ENCODE measurements at places on chromosomes 2 and 18. TPM values are rescaled to one million over a fixed set of nuclear protein-coding genes. Genes with fewer than 3 reads are reported as not detected.

Gene ZNF804A
- total RNA-seq, result not detected

Gene GPR35
- total RNA-seq, result 0.61 TPM

Gene AFF3
- total RNA-seq, result 0.01 TPM

Gene MROH2A
- total RNA-seq, result 0.12 TPM

Gene CDH2
- 60.1 TPM for total RNA-seq

Gene LIPT1
- total RNA-seq, result 4.1 TPM

Gene ALK
- total RNA-seq, result not detected

Gene GPR45
- not detected for total RNA-seq

Gene LRATD1
- total RNA-seq, result 0.10 TPM

Gene CABYR
- total RNA-seq, result 18.9 TPM

Gene C2orf15
- total RNA-seq, result 0.46 TPM

Gene C1QL2
- total RNA-seq, result 0.48 TPM

Gene CRYBA2
- not detected for total RNA-seq

Gene CYBRD1
- 33.9 TPM for total RNA-seq

Gene TPO
- 0.14 TPM for total RNA-seq

Gene FBXO15
- total RNA-seq, result 0.67 TPM

Measured in A549 treated with Hydrocortisone at 1 μM for 4 hours (cell line).